ENCODE measurements at places on chromosomes 3 and 15.

DNA sequence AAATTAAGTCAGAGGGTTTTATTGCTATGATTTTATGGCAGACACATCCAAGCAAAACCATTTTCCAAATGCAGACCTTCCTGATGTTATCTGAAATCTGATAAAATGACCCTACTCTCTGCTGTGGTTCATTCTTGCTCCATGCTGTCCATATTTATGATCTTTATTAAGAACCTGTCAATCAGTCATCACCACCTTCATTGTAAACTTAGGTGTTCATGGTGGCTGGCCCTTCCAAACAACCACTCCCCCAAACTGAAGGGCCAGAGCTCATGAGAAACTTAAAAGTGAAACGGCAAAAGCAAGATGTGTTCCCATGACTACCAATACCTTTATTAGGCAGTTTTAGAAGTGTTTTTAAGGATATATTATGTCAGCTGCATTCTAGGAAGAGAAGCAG is 53.6 kb downstream of the UBP1 start:
- no peak for DNase-seq

DNA sequence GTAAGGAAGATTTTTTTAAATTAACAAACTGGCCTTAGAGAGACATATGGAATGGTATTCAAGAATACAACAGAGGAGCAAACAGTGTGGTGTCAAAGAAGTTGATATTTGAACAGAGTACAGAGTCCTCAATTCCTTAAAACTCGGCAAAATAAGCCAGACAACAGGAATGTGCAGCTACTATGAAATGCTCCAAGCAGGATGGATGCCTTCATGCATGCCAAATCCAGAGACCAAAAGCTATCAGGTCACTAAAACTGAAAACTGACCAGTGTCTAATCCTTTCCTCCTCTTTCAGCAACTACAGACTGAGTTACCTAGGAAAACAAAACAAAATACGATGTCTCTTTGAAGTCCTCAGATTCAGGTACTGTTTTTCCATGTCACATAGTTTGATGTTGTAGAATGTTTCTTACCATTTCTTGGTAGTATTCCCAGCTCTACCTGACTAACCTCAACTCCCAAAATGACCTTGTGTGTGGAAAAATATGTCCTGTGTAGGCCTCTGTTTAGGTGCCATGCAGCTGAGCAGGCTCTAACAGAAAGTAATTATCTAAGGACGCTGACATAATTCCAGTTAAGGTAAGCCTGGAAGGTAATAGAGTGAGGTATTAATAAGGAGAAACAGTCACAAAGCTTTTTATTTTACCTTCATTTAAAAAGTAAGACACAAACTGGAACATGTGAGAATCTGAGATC is 46.9 kb downstream of the TBL1XR1 start:
- DNase-seq: no peak

- peak; percentile 90 for DNase-seq
Measured at GRCh38 chr15:47331829-47332393, 385.4 kb upstream of the SEMA6D start.

DNA sequence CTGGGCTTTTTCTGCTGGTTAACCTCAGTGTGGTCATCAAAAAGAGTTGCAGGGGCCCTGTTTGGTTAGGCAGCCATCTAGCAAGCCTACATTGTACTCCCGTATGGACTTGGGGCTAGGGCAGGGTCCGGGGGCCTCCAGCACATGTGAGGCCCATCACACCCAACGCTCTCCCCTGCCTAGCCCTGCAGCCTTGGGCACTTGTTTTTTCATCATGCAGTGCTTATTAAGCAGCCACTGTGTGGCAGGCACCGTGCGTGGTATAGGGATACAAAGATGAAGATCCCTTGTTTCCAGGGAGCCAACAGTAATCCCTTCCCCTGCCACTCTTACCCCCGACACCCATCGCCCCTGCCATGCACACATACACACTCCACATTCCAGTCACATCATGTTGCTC is 14.2 kb downstream of the MRAS start:
- no peak for DNase-seq

DNA sequence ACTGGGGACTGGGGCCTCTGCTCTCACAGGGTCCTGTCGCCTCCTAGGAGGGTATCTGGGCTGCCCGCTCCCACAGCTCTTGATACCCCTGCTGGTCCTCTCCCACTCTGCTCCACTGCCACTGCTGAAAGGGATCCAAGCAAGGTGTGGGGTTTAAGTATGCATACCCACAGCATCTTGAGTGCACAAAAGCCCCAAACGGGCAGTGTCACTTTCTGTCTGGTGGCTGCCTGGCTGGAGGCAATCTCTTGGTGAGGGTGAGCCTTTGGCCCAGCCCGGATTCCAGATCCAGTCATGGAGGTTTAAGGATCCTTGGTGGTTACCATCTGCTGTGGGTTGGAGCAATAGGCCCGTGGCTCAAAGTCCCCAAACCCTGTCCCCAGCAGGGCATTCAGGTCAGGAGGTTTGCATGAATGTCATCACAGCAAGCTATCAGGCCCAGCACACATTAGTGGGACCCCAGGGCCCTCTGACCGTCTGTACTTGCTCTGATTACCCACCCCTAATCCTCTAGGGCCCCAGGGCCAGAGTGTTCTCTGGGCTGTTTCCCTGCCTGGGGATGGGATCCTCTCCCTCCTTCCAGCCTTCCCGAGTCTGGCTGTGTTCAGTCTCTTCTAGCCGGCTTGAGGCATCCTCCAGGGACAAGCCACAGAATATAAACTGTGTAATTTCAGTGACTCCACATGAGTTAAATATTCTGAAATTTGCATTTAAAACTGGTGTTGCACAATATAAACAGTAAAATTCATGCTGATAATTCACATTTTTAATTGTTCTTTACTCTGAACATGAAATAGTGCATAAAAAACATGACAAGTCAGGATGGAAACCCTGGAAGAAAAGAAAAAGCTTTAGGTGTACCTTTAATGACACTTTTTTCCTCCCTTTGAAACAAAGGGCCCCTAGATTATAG is 4.9 kb upstream of the TJP1 start:
- DNase-seq: no peak

GRCh38 chr15:99954361-99955180 is 221.3 kb upstream of the LYSMD4 start:
- no peak for DNase-seq

- DNase-seq: no peak
Measured at GRCh38 chr3:194731506-194732073, 45.9 kb downstream of the FAM43A start.

DNA sequence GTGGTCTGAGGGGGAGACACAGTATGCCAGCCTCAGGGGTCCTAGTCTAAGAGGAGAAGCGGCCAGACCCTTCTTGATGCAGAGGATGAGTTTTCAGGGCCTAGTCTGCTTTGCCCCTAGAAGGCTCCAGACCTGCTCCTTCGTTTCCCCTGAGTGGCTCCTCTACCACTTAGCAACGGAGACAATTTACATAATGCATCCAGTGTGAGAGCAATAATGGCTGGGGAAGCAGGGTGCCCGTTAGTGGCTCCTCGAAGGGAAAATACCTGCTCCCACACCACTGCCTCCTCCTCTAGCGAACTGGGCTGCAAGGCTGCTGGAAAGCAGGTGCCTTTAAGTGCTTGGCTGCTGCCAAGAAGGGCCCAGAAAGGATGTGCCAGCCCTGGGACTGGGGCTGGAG is 38.9 kb downstream of the CACNA2D2 start:
- no peak for DNase-seq

GRCh38 chr15:90241343-90242192 is 7.6 kb downstream of the GDPGP1 start:
- DNase-seq: no peak

GRCh38 chr3:184419171-184419570 is 39.3 kb downstream of the CHRD start:
- DNase-seq: no peak

- no peak for DNase-seq
Measured at GRCh38 chr15:57969355-57969754, 96.2 kb downstream of the ALDH1A2 start.

DNA sequence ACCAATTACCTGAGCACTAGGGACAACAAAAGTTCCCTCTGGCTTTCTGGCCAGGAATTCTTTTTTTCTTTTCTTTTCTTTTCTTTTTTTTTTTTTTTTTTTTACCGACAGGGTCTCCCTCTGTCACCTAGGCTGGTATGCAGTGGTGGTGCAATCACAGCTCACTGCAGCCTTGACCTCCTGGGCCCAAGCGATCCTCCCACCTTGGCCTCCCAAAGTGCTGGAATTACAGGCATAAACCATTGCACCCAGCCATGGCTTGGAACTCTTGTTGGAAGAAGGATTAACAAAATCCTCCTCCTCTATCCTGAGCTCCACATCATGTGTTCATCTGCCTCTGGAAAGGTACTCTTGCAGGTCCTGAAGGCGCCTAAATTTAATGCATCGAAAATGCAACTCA is 2.9 kb upstream of the LTF start:
- DNase-seq: no peak

GRCh38 chr3:16372362-16373292 is 107.6 kb downstream of the OXNAD1 start:
- DNase-seq: no peak

GRCh38 chr3:118912188-118912587 is 122.5 kb downstream of the IGSF11 start:
- DNase-seq: no peak

GRCh38 chr3:71694358-71694999 is 30.7 kb downstream of the EIF4E3 start:
- DNase-seq: peak; percentile 39

DNA sequence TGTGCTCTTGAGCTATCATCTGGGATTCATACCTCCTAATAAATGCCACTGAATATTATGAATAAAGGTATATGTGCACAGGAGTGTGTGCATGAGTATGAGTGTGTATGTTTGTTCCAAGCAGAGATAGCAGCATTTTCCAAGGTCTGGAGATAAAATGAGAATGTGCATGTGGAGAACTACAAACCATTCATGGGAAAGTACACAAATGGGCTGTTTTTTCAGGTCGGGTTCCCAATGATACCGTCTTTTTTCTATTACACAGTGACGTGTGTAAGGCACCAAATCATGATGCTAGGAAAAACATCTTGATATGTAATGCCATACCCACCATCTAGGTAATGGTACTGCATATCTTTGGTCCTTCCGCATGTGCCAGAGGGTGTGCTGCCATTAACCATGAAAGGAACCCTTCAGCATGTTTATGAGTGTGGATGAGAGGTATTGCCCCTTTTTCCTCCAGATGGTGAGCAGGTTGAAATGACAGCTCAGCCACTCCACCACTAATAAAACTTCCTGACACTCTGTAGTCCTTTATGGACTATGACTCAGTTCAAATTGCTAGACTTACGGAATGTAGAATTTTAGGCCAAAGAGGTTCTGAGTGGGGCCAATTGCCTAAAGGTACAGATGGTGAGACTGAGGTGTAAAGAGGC is 36.4 kb upstream of the COPB2 start:
- DNase-seq: no peak

DNA sequence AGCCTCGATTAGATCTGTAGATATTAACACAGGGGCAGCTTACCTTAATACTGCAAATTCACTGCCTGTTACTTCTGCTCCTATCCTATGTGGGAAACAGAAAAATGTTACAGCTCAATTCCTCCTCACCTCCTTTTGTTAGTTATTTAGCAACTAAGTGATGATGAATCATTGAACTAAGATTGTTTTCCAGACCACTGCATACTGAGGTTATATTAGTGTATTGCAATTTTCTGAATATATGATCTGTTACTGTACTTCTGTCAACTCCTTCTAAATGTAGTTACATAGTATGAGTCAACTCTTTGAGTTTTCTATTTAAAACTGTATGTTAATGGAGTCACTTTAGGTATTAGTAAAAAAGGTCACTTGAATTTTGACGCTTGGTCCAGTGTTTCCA is 331.5 kb upstream of the SLCO3A1 start:
- no peak for DNase-seq

DNA sequence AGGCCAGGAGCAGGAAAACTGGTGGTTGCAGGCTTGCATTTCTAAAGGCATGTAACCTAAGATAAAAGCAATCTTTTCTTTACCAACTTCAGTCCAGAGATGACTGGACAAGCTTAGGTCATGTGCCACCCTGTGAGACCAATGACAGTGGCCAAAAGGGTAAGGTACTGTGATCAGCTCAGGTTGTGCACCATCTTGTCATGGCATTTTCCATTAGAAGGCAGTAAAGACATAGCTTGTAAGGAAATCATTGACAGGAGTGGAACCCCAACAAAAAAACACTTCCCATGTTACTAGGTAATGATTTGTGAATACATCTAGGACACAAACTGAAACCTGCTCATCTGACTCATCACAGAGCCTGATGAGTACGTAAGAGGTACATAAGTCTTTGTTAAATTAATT is 35.2 kb downstream of the SSR3 start:
- no peak for DNase-seq

GRCh38 chr15:47496343-47497185 is 220.7 kb upstream of the SEMA6D start:
- no peak for DNase-seq

GRCh38 chr3:140614001-140614400 is 63.9 kb upstream of the TRIM42 start:
- no peak for DNase-seq

DNA sequence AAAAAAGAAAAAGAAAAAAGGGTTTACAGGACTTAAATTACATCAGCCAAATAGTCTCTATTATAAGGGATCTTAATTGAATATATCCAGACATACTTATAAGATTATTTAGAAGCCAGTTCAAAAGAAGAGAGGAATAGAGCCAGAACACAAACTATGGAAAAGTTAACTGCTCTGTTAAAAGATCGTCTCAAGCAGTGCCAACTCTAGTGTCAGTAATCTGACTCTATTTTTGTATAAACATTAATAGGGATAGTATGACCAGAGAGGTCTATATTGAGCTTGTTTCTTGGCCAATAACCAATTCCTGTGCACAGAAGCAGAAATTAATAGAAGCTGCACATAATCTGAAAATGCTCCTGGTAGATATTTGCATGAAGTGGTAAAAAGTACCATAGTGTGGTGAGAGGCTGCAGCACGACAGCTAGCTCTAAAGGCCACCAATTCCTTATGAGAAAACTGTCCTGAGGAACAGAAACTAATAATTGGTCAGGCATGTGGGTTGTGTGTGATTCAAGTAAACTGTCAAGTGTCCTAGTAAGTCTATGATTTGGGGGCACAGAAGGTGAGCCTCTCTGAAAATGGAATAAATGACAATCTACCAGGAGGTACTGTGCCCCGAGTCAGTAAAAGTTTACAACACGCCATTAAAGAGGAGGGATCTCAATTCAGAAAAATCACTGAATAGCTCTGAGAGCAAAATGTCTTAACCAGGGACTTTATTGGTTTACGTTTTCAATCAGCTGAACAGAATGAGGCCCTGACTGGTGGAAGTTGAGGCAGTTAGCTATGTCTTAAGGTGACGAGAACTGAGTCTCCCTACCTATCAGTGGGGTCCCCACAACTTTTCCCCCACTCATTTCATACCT is 51.5 kb upstream of the NANOGP8 start:
- no peak for DNase-seq

- DNase-seq: peak; percentile 29
Measured at GRCh38 chr15:88623061-88623460, 1.9 kb downstream of the AEN start.

- peak; percentile 78 for DNase-seq
Measured at GRCh38 chr3:152719264-152719663, 115.7 kb upstream of the P2RY1 start.

GRCh38 chr15:70264014-70264582 is 166.4 kb upstream of the TLE3 start:
- DNase-seq: no peak
